ENCODE measurements at places on chromosomes 13 and 19.

- DNase-seq, result no peak
These were observed 51.5 kb downstream of the EPS15L1 start for GRCh38 chr19:16420336-16420676.

GRCh38 chr19:15475169-15475568 lies 4.1 kb downstream of the PGLYRP2 start:
- DNase-seq, result no peak

- peak; percentile 69 for DNase-seq
These were observed 53.6 kb upstream of the LDLR start for GRCh38 chr19:11035441-11036377.

GRCh38 chr19:1065606-1066109 lies 1.3 kb upstream of the ARHGAP45 start:
- DNase-seq, result no peak

DNA sequence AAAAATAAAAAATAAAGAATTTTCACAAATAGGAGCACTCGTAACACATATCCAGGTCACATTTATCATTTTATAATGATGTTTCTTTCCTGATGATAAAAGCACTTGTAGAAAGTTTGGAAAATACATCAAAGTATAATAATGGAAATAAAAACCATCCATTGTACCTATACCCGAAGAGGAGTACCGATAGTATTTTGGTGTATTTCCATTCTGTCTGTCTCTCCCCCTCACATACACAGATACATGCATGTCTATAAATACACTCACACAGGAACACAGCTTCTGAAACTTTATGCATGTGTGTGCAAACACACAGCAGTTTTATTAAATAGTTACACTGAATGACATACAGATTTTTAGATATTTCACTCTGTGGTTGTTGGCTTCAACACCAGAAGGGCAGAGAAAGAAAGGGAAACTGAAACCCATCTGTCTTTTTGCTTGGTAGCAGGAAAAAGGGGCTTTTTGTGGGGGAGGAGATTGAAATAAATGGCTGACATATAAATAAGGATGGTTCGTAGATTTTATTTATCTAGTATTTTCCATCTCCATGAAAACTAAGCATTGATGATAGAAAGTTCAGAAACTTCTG lies 114.8 kb downstream of the LRCH1 start:
- no peak for DNase-seq

DNA sequence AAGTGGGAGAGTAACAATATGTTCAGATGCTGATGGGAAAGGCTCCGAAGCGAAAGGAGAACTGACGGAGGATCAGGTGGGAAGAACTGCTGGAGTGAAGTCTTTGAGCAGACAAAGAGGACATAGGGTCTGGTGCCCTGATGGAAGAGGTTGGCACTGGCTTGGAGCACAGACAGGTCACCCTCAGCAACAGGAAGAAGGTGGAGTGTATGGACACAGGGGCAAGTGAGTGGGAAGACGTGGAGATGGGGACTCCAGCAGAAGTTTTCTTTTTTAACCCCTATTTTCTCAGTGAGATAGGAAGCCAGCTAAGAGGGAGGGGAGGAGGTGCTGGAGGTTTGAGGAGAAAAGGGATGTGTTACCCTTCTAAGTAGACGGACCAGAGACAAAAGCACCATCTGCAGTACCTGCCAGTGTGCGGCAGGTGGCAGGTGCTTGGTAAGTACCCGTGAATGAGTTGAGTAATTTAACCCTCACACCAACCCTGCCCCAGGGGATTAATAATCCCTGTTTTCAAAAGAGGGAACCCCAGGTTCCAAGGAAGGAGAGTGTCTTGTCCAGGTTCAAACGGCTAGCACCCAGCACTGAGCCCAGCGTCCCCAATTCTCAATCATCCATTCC lies 11.2 kb downstream of the HAS1 start:
- DNase-seq, result no peak

DNA sequence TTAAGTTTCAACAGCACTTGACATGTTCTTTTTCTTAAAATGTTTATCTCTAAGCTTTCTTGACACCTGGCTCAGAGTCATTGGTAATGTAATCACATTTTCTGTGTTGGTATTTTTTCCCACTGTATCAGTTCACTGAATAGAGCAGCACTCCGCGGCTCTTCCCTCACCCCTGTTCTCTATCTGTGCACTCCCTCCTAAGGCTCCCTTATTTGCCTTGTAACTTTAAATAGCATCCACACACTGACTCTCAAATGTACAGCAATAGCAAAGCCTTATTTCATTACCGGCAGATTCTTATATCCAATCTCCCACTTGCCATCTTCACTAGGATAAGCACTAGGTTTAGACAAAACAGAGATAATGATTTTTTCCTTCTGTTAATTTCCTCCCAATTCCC lies 935.5 kb upstream of the SLC10A2 start:
- DNase-seq, result no peak

DNA sequence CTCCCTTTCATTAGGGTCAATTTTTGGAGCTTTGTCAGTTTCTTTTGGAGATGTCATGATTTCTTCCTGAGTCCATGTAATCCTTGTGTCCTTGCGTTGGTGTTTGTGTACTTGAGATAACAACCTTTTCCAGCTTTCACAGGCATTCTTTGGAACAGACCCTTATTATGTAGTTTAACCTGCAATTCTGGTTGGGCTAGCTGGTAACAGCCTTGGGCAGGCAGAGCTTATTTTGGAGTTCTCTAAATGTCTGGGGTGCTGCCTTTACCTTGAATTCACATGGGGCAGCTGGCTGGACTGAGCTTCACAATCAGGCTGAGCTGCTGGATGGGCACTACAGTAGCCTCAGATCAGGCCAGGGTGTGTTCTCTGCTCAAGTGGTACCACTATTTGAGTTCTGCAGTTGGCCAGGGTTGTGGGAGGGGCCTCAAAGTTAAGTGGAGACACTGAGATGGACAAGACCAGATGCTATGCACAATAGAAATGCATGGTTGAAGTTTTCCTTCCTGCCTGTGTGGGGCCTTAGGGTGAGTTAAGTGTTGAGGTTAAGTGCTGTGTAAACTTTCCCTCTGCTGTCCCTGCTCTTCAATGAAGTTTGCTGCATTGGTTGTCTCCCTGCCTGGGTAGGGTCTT lies 277.3 kb downstream of the ATP8A2 start:
- DNase-seq, result no peak

DNA sequence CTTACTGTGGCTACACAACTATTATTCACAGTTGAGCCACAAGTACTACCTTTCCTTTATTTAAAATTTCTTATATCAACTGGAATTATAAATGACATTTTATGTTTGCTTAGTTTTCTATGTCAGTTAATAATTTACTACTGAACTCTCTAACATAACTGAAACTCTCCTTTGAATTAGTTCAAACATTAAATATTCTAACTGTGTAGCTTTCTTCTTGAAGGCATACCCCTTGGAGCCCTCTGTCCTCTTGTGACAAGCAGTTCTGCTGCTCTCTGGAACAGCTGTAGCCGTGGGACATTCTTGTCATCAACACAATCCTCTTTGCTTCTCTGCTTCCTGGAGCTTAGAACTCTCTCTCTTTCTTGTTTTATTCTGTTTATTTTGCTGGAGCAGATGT lies 244.8 kb downstream of the NHLRC3 start:
- DNase-seq, result no peak

- DNase-seq, result peak; percentile 67
These were observed 4.4 kb downstream of the FUZ start for GRCh38 chr19:49808711-49809159.

DNA sequence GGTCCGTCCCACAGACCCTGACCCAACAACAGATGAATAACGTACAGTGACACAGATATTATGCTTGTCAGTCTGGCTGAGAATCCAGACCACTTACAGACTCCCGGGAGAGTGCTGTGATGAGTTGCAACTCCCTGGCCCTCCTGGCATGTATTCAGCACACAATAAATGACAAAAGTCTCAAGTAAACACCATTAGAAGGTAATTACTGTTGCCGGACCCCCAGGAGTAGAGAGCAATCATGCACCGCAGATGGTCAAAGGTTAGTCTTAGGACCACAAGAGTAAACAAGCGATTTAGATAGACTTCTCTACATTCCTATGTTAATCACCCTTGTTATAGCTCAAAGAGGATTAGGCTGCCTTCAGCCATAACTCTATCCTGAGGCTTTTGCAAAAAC lies 726.4 kb upstream of the GPC6 start:
- DNase-seq, result no peak

- no peak for DNase-seq
These were observed 2.6 kb downstream of the OR10H5 start for GRCh38 chr19:15790096-15790495.

DNA sequence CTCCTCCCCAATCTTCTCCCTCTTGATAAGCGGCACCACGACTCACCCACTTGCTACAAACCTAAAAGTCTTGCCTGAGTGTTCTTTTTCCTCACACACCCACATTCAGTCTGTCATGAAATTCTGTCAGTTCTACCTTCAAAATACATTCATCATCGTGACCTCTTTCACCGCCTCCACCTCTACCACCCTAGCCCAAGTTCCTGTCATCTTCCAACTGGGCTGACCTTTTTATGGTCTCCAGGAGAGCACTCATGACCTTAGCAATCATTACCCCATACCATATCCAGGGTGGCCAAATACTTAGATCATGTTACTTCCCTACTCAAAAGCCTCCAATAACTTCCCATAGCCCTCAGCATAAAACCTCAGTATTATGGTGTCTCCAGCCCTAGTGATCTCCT lies 110.4 kb upstream of the TSC22D1 start:
- DNase-seq, result no peak

- DNase-seq, result no peak
These were observed 766 bp downstream of the LRRC25 start for GRCh38 chr19:18396471-18397241.

GRCh38 chr13:106110241-106110855 lies 425.1 kb downstream of the EFNB2 start:
- DNase-seq, result no peak

DNA sequence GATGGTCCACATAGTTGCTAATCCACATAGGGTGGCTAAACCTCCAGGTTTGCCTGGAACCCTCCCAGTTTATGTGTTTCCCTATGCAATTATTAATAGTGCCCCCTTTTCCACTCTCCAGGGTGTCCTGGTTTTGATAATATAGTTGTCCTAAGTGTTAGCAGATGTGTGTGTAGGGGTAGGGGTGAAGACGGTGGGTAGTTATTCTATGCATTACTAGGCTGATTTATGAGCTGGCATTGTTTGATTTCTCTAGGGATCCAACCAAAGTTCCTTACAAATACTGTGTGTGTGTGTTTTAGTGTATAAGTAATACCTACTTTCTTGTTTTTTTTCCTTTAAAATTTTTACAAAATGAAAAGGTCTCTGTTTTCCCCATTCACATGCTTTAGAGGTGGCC lies 21.1 kb downstream of the GTF2F2 start:
- DNase-seq, result no peak

DNA sequence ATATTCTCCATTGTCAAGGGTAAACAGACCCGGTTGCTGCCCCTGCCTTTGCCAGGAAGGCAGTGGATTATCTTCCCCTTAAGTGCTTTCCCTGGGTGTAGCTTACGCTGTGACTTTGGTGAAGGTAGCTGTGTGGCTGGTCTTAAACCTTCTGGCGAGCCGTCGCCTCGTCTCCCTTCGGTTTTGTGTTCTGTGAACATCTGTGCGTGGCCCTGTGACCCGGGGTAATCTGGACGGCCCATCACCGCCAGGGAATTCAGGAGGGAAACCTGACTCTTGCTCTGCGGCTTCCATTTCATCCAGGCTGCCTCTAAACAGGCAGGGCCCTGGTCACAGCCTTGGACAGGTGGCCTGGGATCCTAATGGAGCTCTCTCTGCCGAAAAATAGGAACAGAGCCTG lies 78.7 kb downstream of the SHISA2 start:
- no peak for DNase-seq

- no peak for DNase-seq
These were observed 1509.9 kb downstream of the SLITRK5 start for GRCh38 chr13:89181041-89181440.

DNA sequence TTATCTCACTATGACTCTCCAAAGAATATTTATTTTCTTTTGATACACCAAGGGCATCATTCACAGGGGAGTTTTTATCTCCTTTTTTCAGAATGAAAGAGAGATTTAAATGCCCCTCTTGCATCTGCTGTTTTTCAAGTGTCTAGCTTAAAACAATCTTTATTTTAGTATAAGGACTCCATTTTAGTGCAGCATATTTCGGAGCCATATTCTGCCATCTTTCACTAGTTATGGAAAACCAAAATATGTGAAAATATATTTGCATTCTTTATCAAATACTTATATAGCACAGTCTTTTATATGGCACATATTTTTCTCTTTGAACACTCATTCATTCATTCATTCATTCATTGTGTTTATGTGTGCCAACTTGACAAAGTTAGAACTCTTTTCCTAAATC lies 1130.2 kb downstream of the SLITRK5 start:
- DNase-seq, result no peak

GRCh38 chr13:104253063-104253680 lies 1187.0 kb upstream of the SLC10A2 start:
- DNase-seq, result no peak
